ENCODE measurements at places on chromosomes 2 and 18.
A peak's percentile ranks its signal among the peaks of the same experiment; 100 is the strongest.

- peak; percentile 69 for DNase-seq
These were observed 97.4 kb downstream of the RHOB start for GRCh38 chr2:20544153-20544747.

- no peak for DNase-seq
These were observed 83.8 kb upstream of the SPTBN1 start for GRCh38 chr2:54372361-54372760.

DNA sequence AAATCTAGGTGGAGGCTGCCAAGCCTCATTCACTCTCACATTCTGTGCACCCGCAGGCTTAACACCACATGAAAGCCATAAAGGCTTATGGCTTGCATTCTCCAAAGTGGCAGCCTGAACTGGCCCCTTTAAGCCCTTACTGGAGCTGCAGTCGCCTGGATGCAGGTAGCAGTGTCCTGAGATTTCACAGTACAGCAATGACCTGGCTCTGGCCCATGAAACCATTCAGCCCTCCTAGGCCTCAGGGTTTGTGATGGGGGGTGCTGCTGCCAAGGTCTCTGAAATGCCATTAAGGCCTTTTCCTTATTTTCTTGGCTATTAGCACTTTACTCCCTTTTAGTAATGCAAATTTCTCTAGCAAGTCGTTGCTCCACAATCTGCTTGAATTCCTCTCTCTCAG is 48.6 kb downstream of the RNMT start:
- DNase-seq = no peak

DNA sequence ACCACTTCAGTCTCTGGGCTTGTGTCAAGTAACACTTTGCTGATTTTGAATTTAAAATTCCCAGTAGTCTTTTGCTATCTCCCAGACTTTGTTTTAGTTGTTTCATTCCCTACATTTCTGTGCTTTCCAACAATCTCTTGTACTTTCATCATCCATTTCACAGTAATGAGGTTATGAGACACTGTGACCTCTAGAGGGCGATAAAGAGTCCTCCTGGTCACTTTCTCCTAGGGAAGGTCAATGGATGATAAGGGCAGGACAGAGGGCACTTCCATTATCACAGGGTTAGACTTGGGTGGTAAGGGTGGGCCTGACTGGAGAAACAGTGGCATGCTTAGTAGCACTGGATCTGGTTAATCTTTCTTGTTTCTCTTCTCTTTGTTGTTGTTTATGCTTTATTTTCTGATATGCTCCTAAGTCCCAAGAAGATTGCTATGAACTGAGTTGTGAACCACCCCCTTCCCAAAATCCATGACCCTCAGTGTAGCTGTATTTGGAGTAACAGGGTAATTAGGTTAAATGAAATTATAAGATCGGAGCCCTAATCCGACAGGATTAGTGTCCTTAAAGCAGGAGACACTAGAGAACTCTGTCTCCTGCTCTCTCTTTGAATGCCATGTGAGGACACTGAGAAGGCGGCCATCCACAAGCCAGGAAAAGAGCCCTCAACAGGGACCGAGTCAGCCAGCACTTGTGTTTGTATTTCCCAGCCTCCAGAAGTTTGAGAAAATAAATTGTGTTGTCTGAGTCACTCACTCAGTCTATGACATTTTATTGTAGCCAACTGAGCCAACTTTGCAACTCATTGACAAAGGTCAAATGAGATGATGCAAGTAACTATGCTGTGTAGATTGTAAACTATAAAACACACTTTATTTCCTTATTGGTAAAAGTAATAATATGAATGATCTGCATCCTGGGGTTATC is 779.2 kb downstream of the CNTNAP5 start:
- DNase-seq = no peak

DNA sequence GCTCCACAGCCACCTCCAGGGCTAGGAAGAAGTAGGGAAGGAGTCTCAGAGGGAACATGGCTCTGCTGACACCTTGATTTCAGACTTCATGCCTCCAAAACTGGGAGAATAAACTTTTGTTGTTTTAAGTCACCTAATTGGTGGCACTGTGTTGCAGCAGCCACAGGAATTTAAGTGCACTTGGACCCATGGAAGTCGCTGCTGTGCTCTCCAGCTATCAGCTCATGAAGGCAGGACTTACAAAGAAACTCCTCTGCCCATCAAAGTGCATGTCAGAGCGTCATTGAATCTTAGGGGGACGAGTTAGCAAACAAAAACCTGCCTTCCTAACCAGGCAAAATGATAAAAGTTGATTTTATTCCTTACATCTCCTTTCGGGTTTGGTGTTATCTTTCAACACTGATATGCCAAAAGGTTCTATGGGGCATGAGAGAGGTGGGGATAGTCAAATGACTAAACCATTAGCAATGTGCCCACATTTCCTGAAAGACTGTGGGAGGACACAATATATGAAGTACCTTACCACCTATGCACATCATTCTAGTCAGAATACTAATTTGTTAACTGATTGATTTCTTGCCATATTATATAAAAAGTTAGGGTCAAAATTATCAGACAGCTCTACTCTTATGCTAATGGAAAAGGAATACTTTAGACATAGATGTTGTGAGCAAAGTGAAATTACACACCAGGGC is 235.8 kb upstream of the TNP1 start:
- DNase-seq = no peak
